ENCODE measurements at places on chromosomes 16 and 17.

DNA sequence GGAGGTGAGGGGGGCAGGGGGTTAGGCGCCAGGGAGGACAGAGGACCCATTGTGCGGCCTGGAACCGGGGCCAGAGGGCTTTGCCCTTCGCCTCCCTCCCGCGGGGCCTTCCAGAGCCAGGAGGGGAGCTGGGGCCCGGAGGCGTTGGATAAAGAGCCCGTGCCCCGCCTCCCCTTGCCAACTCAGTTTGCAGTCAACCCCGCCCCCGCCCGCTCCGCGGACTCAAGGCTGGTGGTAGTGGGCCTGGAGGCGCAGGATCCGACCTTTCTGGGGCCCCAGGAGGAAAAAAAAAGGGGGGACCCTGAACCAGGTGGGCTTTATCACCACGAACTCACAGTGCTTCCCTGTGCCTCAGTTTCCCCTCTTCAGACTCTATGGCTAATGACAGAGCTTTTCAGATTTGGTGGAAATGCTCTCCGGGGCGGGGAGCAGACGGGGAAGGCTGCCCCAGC lies 2.0 kb upstream of the SPHK1 start:
- DNase-seq: no peak

- no peak for DNase-seq
These were observed 15.8 kb downstream of the CACNG5 start for GRCh38 chr17:66850692-66851091.

DNA sequence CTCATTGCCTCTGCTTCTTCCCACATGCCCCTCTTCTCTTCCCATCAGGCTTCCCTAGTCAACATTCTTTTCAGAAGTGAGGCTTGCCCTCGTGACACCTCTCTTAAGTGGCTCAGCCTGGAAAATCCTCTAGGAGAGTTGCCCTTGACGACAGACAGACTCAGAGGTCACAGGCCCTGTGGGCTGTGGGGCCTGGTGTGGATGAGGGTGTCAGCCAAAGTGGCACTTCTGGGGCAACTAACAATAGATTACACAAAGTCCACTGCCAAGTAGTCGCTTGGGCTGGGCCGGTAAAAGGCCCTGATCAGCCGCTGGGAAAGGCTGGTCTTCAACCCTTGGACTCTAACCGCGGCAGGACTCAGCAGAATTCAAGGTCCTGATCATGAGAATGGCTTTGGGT lies 33.7 kb upstream of the METTL16 start:
- no peak for DNase-seq

GRCh38 chr17:38719289-38719942 lies 10.7 kb upstream of the CISD3 start:
- no peak for DNase-seq

DNA sequence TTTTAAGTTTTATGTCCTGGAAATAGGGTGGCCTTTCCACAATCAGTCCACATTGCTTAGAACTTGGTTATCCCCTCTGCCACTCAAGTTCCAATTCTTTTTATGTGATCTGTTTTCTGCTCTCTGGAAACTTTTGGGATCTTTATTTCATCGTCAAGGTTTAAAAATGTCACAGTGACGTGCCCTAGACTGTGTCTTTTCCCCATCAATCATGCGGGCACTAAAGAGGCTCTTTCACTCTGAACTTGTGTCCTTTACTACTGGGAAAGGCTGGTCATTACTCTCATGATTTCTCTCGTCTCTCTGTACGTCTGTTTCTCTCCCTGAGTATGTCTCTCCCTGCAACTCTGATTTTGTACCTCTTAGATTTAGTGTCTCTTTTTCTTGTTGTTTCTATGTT lies 189.8 kb upstream of the AXIN2 start:
- no peak for DNase-seq

- no peak for DNase-seq
These were observed 257.7 kb upstream of the FOXF1 start for GRCh38 chr16:86252596-86252995.

GRCh38 chr17:37519251-37519985 lies 29.7 kb downstream of the DUSP14 start:
- DNase-seq: no peak

DNA sequence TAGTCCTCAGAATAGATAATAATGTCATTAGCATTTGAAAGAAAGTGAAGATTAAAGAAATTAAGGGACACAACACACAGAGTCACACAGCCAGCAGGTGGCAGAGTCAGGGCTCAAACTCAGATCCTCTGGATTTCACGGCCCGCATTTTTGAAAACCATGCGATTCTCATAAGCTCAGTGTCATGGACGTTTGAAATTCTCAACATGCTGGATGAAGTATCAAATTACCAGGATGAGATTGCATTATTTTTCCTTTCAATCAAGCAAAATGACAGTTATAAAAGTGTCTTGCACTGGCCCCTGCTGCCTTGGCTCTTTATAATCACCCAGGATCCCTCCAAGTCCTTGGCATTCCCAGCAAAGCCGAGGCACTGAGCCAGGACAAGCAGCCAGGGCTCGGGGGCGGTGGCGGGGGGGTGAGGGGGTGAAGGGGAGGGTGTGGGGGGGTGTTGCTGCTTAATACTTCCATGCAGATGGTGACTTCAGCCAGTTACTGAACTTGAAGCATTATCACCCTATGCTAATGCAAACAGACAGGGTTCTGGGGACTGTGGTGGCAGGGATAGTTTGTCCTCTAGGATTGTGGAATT lies 6.6 kb upstream of the BMERB1 start:
- no peak for DNase-seq

GRCh38 chr16:86714166-86714565 lies 135.8 kb downstream of the FOXL1 start:
- no peak for DNase-seq

DNA sequence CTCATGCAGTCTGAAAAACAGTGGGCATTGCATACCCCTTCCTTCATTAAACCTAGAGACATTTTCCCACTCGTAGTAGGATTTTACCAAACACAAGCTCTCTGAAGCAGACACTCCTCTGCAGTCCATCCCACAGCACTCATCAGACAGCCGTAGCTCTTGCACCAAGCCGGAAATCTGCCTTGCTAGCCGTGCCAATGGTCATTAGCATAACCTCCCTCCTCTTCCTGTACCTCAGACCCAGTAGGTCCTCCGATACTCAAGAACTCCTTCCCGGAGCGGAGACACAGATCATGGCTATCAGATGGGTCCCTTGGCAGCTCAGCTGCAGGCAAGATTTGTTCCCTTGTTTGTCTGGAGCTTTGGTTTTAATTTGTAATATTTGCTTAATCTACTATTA lies 483.1 kb upstream of the PSMD7 start:
- DNase-seq: no peak

DNA sequence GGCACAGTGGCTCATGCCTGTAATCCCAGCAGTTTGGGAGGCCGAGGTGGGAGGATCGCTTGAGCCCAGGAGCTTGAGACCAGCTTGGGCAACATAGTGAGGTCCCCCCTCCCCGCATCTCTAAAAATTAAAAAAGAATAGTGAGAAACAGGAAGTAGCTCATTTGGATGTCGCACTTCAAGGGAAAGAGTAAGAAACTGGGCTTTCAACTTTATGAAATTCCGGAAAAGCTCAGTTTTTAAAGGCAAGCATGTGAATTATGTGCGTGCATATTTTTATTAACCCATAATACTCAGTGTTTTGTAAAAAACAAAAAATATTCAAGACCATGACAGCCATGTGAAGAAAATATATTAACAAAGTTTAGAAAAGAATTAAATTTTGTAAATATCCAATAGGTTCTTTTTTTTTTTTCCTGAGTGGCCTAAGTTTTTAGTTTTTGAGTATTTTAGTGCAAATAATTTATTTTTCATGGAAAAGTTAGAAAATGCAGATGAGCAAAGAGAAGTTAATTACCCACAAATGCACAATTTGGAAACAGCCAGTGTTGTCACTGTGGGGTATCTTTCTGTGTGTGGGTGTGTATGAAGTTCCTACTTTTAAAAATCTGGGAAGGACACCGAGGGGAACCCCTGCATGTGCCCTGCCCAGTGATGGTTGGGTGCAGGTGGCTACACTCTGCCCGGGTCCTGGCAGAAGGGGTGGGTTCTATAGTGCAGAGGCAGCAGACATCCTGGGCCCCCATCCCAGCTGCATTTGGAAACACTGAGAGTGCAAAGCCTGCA lies 40.0 kb downstream of the CIBAR2 start:
- DNase-seq: no peak

DNA sequence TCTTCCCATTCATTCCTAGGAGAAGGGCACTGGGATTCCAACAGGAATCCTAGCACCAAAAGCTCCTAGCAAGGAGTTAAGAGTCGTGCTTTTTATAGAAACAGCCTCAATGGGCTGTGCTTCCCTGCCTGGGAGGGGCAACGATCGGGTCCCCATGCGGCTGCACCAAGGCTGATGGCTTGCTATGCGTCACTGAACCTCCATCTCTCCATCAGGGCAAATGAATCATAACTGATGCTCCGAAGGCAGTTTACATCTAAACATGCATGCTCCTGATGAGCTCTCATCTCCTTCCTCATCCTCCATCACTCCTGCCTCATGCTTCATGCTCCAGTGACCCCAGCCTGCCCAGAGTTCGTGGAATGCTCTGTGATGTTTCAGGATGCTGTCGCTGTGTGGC lies 270.5 kb downstream of the FOXL1 start:
- DNase-seq: no peak

GRCh38 chr17:68094481-68095078 lies 59.0 kb downstream of the KPNA2 start:
- no peak for DNase-seq

DNA sequence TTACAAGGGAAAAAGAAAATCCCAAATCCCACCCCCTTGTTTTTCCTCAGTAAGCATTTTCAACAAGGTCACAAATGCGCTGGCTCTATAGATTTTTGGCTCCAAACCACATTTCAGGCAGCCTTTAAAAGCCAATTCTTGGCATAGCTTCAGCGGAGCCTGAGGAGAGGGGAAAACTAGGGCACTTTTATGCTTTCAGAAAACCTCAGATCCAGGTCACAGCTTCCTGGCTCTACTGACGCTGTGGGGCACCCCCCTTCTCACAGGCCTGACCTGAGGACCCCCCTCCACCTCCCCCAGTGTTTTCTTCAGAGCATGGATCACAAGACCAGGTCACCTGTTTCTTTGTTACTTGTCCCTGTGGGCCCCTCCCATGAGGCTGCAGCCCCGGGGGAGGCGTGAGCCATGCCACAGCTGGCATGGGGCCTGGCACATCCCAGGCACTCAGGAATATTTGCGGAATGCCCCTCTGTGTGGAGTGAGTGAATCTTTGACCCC lies 30.1 kb upstream of the MTSS2 start:
- DNase-seq: no peak

DNA sequence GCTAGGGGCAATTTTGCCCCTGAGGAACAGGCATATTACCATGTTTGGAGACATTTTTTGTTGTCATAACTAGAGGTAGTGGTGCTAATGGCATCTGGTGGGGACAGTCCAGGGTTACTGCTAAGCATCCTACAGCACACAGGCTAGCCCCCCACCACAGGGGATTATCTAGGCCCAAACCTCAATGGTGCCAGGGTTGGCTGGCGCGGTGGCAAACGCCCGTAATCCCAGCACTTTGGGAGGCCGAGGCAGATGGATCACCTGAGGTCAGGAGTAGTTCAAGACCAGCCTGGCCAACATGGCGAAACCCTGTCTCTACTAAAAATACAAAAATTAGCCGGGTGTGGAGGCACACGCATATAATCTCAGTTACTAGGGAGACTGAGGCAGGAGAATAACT lies 15.2 kb downstream of the C1QTNF1 start:
- DNase-seq: no peak

DNA sequence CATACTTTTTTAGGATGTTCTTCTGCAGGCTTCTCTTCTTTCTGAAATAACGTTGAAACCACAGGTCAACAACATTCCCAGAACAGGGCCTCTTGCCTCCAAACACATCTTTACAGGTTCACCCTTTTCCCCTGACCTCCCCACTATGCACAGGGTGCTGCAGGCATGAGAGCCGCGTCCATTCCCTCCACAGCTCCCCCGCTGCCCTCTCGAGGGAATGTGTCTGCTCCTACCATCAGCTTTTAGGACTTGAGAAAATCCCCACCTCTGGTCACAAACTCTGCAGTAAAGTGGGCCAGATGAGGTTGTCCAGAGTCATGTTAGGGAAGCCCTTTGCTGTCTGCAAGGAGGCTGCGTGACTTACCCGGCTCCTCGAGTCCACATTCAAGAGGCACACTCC lies 30.5 kb downstream of the DUSP14 start:
- no peak for DNase-seq

DNA sequence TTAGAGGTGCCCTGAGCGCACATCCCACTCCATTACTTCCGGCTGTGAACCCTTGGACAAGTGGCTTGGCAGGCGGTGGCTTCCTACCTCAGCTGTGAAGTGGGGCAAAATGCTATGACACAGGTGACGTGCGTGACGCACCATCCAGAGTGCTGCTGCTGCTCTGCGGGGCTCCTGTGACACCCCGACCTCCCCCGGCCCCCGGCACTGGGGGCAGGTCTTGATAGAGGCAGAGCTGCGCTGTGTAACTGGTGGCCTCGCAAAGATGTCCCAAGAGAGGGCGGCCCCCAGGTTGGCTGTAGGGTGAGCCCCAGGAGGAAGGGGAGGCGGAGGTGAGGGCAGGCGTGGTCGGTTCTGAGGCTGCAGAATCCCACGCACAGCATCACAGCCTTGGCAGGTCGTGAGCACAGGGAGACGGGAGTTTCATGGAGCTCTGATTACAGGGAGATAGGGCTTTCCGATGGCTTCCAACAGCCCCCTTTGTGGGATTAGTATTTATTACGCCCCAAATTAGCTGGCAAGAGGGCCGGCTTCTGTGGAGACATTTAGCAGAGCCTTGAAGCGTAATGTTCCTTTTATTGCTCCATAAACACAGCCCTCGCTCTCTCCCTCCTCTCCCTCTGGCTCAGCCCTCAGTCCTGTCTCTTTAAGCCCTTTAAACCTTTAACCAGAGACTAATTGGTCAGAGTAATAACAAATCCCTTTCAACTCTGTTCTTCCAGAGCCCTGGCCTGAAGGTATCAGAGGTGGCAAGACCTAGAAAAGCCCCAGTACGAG lies 328.1 kb downstream of the C16orf95 start:
- no peak for DNase-seq

GRCh38 chr17:82787081-82787848 lies 35.4 kb downstream of the TBCD start:
- DNase-seq: no peak

DNA sequence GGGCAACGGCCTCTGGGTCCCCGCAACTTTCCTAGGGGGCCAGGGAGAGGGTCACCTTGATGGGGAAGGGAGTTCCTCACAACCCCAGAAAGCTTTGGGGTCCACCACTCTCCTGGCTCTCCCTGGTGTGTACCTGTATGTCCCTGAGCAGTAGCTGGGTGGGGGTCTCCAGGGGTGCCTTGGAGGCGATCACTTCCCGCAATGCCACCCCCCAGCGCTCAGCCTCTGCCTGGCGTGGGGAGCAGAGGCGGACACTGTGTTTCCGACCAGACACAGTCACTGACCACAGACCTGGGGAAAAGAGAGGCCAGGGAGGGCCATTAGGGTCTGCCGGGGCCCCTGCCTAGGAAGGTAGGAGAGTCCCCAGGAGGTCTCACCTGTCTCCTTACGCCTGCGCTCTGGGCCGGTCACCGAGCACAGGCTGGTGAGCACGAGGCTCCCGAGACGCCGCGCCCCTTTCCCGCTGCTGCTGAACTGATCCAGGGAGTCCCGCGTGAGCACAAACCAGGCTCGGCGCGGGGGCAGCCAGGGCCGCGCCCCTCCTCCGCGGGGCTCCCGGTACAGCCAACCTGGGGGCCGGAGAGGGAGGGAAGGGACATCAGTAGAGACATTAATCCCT lies 3.4 kb downstream of the PLEKHH3 start:
- no peak for DNase-seq

Measured in cortex of kidney (tissue), 1 donor.